ENCODE measurements at places on chromosomes 6 and 20.

GRCh38 chr6:131427434-131428058 lies 145.5 kb upstream of the ARG1 start:
- no peak for DNase-seq

DNA sequence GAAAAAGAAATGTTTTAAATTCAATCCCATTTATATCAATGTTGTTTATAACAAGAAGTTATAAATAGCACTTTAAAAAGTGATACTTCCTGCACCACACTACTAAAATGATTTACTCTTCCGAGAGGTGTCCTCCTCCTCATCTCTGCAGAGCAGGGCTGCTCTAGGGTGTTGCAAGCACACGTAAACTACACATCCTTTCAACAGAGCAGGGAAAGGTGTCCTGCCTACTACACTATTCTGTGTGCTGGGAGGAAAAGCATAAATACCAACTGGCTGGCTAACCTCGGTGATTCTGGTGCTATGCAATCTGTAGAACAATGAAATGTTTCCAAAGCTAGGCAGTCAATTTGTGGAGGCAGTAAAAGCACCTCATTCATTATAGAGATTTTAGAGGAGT lies 89.5 kb upstream of the MAP7 start:
- DNase-seq: no peak

DNA sequence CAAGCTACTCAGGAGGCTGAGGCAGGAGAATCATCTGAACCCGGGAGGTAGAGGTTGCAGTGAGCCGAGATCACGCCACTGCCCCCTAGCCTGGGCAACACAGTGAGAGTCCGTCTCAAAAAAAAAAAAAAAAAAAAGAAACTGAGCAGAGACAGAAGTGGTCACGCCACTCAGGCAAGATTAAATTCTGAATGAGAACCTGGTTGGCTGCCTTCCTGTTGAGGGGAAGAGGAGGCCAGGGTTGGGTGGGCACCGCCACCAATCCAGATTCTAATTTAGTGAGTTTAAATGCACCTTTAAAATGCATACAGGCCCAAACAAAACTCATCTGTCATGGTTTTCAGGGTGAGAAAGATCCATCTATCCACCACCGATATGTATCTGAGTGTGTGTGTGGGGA lies 23.7 kb upstream of the CCDC167 start:
- DNase-seq: no peak

DNA sequence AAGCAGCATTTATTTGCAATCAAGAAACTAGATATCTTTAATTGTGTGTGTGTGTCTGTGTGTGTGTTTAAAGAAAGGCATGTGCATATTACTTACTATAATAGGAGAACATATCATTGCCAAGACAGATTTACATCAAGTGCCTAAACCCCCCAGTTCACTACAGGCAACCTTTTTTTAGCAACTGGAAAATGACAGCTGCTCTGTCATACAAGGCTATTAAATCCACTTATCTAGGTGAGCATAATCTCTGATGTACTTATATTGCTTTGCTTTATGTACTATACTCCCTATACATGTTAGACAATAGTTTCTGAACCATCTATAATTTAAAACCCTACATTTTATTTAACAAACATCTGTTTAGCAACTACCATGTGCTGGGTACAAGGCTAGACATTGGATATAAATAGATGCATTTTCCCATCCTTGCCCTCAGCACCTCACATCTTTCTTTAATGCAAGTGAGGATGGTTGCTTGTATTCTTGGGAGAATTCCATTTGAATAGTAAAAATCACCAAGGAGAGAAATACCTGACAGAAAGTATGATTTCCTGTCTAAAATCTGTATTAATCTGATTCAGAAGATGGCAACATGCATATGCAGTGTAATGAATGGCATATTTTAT lies 398.3 kb downstream of the LAMA2 start:
- no peak for DNase-seq

- no peak for DNase-seq
Measured at GRCh38 chr20:16206817-16207216, 366.4 kb downstream of the KIF16B start.

DNA sequence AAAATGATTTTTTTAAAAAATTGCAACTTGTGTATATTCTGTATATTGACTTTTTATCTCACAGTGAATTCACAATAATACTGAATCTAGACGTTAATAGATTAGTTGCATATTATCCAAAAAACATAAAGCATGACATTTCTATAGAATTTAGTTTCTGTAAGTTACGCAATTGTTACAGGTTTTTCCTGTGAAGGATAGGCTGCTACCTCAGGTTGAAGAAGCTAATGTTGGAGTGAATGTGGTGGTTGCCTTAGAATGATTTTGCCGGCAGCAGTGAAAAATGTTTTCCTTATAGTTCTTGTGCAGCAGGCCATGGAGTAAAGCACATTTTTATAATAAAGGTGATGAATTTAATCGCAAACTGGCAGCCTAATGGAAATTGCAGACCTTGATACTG lies 20.5 kb downstream of the QKI start:
- no peak for DNase-seq

DNA sequence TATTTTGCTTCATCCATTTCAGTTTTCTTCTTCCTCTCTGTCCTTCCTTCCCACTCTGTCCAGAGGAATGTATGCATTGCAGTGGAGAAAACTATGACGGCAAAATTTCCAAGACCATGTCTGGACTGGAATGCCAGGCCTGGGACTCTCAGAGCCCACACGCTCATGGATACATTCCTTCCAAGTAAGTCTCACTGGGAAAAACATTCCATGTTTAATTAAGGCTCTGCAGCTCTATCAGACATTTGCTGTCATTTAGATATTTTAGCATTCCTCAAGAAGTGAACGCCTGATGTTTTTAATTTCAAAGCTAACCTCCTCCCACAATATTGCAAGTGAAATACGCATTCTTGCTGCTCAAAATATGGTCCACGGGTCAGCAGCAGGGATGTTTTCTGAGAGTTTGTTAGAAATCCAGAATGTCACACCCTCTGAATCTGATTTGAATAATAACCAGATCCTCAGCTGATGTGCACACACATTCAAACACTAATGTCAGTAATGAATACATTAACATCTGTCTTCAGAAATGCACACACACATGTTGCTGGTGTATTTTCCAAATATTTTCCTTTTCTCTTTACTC lies 12.8 kb downstream of the PLG start:
- DNase-seq: no peak

DNA sequence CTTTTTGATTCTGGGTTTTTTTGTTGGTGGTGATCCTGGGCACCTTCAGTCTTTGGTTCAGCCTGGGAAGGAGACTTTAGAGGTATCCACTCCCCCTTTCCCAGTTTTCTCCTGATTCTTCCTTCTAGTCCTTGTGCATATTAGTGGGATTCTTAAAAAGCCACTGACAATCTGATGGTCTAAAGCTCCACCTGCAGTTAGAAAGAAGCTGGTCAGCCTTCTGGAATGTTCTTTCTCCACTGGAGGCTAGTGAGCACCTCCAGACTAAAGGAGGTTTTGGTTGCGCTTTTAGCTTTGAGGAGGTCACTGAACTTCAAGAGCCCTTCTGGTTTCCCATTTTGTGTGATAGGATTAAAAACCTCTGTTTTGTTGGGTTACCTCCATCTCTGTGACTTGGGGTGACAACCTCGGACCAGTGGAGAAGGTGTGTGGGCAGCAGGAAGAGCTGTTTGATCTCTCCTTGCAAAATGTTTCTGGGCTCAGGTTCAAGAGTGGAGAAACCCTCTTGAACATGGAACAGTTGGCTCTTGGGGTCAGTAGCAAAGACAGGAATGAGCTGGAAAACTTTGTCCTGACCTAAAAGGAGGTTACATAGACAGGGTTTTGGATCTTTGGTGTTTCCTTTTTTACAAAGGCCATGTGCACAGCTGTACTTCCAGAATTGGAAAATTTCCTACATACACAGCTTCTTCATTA lies 29.0 kb downstream of the JARID2 start:
- DNase-seq: no peak

DNA sequence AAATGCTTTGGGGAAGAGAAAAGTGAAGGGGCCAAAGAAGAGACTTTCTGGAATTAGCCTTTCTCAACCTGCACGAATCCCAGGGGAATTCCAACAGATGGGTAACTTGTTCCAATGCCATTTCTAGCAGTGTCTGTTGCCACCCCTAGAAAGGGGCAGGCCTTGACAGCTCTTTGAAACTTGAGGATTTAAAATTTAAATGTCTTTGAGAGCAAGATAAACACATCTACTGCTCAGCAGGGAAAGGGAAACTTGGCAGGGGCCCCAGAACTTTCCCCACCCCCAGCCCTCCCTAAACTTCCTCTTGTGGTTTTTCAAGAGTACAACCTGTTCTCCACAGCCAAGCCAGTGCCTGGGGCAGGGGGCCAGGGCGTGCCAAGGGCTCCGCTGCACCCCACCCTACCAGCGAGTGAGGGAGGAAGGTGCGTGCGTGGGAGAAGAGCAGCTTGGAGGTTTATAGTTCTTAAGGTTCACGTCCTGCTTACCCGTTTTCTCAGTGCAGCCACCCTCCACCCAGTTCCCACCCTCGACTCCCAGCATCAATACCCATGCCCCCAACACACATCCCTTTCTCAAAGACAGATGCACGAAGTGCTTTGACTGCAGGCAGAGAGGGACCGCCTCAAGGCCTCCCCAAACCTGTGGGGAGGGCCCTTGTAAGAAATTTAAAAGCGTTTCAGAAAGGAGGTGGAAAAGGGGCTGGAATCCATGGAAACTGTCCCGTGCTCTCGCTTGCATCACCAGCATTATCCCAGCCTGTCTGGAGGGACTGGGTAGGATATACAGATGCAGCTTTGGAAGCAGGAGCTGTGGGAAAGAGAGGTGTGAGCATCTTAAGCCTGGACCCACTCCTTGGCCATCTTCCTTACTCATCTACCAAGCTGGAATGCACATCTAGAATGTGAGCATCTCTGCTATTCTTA lies 4.5 kb upstream of the TAF8 start:
- DNase-seq: peak; percentile 84

DNA sequence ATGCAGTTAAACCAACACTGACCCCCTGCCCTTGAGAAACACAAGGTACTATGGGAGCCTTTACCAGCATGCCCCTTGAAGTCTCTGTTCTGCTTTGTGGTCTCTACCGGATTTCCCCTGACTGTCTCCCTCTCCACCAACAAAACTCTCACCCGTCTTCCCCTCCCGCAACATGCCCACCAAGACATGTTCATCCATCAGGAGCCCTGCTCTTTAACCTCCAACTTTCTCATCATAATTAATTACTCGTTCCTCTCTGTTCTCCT lies 1.1 kb downstream of the ZNF165 start:
- no peak for DNase-seq

- DNase-seq: no peak
Measured at GRCh38 chr6:99882128-99882702, 111.8 kb downstream of the MCHR2 start.

DNA sequence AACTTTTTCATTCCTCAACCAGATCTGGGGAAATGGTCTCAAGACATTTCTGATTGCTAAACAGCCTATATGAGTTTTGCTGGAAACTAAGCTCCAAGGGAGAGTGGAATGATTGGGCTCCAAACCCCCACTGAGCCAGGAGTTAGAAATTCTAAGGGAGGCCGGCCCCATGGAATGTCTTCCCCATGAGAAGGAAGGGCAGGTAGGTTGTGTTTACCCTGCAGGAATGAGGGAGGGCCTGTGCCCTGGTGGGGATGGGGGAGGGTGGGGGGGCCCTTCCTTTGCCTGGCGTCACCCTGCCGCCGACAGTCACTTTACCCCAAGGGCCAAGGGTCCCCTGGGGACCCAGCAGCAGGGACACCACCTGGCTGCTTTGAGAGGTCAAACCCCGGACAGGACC lies 298.9 kb downstream of the TFAP2C start:
- no peak for DNase-seq

DNA sequence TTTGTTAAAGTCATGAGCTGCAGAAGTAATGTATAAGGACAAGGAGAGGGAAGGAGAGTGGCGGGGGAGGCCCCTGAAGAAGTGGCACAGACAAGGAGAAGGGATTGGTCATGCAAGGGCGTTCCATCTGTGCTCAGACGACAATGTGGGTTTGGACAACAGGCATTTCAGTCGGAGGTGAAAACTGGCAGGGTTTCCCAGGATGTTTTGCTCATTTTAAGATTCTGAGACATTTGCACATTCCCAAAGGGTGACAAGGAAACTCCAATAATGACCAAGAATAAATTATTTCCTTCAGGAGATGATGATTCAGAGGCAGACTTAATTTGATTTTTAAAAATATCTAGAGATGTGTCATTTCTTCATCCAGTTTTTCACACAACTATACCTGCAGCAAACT lies 181.8 kb downstream of the HIVEP2 start:
- no peak for DNase-seq

- DNase-seq: no peak
Measured at GRCh38 chr6:102015431-102015830, 621.9 kb downstream of the GRIK2 start.

DNA sequence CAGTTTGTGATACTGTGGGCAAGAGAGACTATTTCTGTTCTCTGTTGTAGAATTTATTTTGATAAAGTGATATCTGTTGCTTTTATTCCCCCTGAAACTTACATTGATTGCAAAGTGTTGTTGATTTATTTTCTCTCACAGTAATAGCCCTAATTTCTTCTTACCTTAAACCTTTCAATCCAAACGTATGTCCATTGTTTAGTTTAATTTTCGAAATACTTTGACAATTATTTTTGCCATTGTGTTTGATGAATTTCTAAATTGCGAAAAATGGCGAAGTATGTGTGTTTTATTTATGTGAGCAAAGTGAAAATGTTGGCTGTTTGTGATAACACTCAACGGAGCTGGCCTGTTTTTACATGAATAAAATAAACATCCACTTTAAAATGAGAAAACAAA lies 381 bp upstream of the ZSCAN26 start:
- no peak for DNase-seq

GRCh38 chr6:100833972-100834574 lies 47.1 kb downstream of the ASCC3 start:
- DNase-seq: no peak

- no peak for DNase-seq
Measured at GRCh38 chr6:13681305-13682061, 30.2 kb downstream of the RANBP9 start.

DNA sequence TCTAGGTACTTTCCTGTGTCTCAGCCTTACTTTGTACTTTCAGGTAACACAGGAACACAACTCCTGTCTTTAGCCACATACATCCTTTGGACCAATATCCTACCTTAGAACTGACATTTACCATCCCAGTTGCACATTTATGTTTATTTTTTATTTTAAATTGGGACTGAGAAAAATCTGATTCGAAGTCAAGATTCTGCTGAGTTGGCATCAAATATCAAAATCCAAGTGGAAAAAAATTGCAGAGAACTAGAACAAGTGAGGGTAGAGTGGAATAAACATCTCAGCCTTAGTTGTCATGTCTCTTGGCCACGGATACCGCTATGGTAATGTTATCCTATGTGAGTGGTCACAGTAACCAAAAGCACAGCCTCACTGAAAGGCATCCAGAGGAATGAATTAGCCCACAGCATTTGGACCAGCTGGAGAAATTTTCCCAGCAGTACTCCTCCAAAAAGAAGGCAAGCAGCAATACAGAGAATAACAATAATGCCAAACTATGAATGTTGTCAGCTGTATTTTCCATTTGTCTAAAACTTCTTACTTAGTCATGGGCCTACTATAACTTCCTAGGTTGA lies 17.6 kb upstream of the EYA4 start:
- DNase-seq: no peak

DNA sequence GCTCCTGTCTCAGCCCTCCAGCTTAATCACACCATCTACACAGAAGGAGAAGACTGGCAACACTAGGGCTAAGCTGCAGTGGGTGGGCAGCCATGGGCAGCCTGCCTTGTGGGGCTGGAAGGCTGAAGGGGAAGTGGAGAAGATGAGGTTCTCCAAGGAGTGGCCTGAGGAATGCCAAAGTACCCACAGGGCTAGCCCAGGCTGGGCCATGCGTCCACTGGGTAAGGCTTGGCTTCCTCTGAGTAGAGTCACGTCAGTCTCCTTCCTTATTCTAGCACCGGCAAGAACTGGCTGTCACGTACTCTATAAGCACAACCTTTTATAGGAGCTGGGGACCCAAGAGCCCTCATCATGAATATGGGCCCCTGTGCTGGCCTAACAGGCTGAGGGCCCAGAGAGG lies 110.6 kb upstream of the SIRPA start:
- DNase-seq: no peak
